ENCODE measurements at places on chromosomes 4 and X.
A peak's percentile ranks its signal among the peaks of the same experiment; 100 is the strongest.

DNA sequence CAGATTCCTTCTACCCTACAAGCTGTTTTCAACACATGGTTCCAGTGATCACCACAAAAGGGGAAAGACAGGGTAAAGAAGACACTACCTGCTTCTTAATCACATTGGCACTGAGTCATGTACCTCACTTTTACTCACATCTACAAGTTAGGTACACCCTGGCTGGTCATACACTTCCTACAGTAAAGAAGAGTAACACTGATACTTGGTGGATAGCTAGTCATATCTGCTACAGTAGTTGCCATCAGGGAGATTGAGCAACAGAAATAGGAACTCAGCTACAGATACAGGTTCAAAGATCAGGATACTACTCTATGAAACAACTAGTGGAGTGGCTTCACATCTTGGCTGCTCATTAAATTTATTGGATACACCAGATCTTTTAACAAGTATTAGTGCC, 105.4 kb upstream of the DIAPH2 start:
- H3K36me3 ChIP-seq: no peaks in the 10 kb centered on the region
- H3K4me1 ChIP-seq: no peaks in the 10 kb centered on the region
- H3K27me3 ChIP-seq: no peaks in the 10 kb centered on the region

GRCh38 chrX:71664889-71665491, 2.4 kb upstream of the LOC101059915 start:
- H3K4me1 ChIP-seq: no peaks in the 10 kb centered on the region
- no peak for DNase-seq
- no peaks in the 10 kb centered on the region for H3K27me3 ChIP-seq
- no peak overlapping the region for H3K4me3 ChIP-seq
- H3K27ac ChIP-seq: no peak overlapping the region

DNA sequence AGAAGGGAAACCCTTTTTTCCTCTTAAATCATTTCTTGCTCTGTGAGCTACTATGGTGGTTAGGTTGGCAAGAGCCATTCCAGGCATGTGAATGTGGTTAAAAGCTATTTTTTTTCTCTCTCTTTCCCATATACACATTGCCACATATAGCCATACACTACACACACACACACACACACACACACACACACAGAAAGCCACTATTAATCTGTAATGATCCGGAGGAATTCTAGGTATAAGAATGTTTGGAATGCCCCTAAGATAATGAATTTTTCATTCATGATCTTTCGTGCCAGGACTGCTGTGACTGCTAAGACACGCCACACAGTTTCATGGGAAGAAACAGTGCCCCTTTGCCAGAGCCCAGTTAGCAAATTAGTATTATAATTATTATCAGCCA, 21.8 kb upstream of the TLL1 start:
- no peaks in the 10 kb centered on the region for H3K27me3 ChIP-seq
- H3K36me3 ChIP-seq: no peaks in the 10 kb centered on the region
- H3K27ac ChIP-seq: no peak overlapping the region
- no peaks in the 10 kb centered on the region for H3K4me1 ChIP-seq

GRCh38 chr4:82436780-82437179, 6.4 kb downstream of the ENOPH1 start:
- H3K4me1 ChIP-seq: peaks cover 21% of the 10 kb centered on the region
- H3K4me3 ChIP-seq: no peak overlapping the region
- no peak for DNase-seq
- H3K27me3 ChIP-seq: no peaks in the 10 kb centered on the region
- H3K27ac ChIP-seq: no peak overlapping the region

- no peaks in the 10 kb centered on the region for H3K4me1 ChIP-seq
- H3K27me3 ChIP-seq: no peaks in the 10 kb centered on the region
- DNase-seq: no peak
These were observed 2317.3 kb downstream of the PCDH7 start for GRCh38 chr4:33037464-33037863.

DNA sequence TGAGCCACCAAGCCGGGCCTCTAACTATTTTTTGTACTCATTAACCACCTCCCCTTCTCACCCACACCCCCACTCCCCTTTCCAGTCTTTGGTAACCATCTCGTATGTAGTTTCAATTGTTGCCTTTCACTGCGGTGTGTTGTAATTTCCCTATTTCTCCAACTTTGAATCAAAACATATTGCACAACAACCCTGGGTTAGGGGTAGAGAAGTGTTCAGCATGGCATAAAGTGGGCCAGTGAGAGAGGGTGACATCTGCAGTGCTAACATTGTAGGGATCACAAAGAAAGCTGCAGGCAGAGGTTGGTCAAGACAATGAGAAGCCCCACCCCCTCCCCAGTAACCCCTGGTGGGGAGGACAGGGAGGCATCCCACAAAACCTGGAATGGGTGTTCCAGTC, 92.7 kb downstream of the SPATA18 start:
- no peak overlapping the region for H3K27ac ChIP-seq
- H3K4me3 ChIP-seq: no peak overlapping the region
- no peaks in the 10 kb centered on the region for H3K36me3 ChIP-seq
- no peaks in the 10 kb centered on the region for H3K4me1 ChIP-seq
- no peak for DNase-seq
- H3K27me3 ChIP-seq: no peaks in the 10 kb centered on the region

DNA sequence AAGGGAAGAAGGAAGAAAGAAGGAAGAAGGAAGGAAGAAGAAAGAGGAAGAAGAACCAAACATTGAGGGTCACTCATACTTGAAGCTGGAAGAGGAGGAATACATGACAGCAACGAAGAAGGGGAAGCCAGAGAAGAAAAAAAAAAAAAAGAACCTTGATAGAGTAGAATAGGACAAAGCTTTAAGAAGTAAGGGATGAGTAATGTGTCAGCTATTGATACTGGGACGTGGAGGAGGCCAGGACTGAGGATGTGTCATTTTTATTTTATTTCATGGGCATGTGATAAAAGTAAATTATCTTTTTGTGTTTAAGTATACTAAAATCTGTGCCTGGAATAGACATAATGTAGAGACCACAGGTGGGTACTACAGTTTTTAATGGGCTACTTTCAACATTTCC, 6.4 kb downstream of the EDA2R start:
- H3K36me3 ChIP-seq: no peaks in the 10 kb centered on the region
- no peak for DNase-seq
- no peak overlapping the region for H3K4me3 ChIP-seq

DNA sequence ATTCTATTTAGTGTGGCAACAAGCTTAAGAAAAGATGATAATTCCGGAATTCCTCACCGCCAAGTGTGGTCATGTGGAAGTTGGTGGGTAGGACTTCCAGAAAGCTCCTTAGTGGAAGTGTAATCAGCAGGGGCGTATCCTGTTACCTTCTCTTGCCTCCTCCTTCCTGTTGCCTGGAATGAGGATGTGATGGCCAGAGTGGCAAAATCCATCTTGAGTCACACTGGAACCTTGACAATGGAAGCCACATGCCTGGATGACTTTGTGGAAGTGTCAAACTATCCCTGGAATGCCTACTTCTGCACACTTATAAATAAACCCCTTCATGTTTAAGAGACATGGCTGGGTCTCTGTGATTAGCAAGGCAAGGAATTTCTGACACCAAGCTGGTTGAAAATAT, 191.0 kb downstream of the PRDM5 start:
- H3K27me3 ChIP-seq: no peaks in the 10 kb centered on the region
- H3K36me3 ChIP-seq: peaks cover 3% of the 10 kb centered on the region
- no peak overlapping the region for H3K4me3 ChIP-seq
- H3K4me1 ChIP-seq: no peaks in the 10 kb centered on the region

DNA sequence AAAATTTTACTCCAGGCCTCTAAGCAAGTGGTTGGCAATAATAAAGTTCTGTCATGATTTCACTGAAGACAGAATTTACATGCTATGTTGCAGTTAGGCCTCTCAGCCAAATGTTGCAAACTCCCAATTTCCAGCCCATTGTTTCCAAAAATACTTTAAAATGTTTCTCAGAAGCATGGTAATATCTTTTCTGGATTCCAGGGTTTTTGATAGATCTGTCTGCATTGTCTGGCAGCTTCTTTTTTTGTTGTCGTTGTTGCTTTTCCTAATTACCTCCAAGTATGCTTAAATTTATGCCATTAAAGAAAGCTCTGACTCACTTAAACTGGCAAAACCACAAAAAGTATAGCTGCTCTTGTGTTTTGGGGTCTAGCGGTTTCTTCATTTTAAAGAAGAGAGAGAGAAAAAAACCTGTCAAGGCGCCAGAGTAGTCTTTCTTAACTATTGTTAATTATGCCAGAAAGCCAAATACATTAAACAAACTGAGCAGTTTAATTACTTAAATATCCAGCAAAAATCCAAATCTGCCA, 97.0 kb downstream of the AGTR2 start:
- DNase-seq: no peak
- H3K4me3 ChIP-seq: no peak overlapping the region
- H3K27ac ChIP-seq: no peak overlapping the region
- no peaks in the 10 kb centered on the region for H3K4me1 ChIP-seq
- no peaks in the 10 kb centered on the region for H3K27me3 ChIP-seq

- peaks cover 29% of the 10 kb centered on the region for H3K4me1 ChIP-seq
- peak; percentile 30 for DNase-seq
- no peaks in the 10 kb centered on the region for H3K36me3 ChIP-seq
- no peaks in the 10 kb centered on the region for H3K27me3 ChIP-seq
- H3K4me3 ChIP-seq: peak overlapping the region; percentile 26
- H3K27ac ChIP-seq: peak overlapping the region; percentile 97
These were observed 1.2 kb downstream of the TMSB4X start for GRCh38 chrX:12975991-12976558.

DNA sequence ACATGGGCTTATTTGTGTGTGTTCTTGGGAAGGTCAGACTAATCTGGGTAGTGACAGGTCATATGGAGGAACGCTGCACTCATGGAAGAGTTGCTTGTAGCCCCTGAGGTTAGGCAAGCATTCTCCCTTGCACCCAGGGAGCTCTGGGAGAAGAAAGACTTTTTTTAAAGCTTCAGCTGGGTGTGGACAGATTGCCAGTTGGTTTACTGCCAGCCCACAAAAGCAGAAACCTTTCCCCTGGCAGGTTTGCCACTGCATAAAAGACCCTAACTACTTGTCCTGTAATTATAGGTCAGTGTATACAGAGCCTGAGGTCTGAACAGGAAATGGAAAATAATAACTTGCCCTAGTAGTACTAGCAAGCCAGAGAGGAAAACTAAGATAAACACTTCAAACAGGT, 7.4 kb upstream of the NFKB1 start:
- no peak overlapping the region for H3K27ac ChIP-seq
- H3K36me3 ChIP-seq: no peaks in the 10 kb centered on the region
- H3K27me3 ChIP-seq: no peaks in the 10 kb centered on the region
- peaks cover 7% of the 10 kb centered on the region for H3K4me1 ChIP-seq
- no peak for DNase-seq

DNA sequence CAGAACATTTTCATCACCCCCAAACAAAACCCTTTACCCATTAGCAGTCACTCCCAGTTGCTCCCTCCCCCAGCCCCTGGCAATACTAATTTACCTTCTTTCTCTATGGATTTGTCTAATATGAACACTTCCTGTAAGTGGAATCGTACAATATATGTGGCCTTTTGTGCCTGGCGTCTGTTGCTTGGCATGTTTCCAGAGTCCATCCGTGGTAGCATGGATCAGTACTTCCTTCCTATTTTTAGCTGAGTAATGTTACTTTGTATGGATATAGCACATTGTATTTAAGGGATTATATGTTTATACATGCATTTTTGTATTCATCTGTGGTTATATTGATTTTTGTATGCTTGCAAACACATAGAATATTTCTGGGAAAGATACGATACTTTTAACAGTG, 48.2 kb downstream of the PPEF1 start:
- no peak for DNase-seq
- no peak overlapping the region for H3K27ac ChIP-seq
- no peaks in the 10 kb centered on the region for H3K27me3 ChIP-seq
- H3K4me1 ChIP-seq: no peaks in the 10 kb centered on the region

DNA sequence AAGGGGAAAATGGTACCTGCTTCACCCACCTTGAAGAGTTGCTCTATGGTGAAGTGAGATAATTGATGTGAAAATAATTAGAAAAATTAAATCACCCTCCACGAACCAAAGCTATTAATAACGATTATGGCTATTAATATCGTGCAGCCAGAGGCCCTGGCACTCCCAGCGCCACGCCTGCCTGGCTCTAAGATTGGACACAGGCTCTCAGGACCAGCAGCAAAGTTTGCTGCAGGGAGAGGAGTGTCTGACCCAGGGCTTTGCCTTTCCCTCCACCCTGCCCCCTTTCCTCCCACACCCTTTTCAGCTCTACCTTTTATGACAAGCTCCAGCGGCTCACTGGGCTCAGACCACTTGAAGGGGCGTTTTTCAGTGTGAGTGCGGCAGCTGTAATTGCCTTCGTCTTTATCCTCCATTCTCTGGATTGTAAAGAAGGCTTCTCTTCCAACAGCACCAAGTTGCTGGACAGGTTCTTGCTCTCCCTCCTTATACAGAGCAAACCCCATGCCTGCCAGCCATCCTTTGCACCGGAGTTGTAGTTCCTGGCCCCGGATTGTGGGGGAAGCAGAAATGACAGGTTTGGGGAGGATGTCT, 11.5 kb downstream of the IGSF1 start:
- H3K4me3 ChIP-seq: no peak overlapping the region
- no peaks in the 10 kb centered on the region for H3K36me3 ChIP-seq
- no peaks in the 10 kb centered on the region for H3K4me1 ChIP-seq
- no peak overlapping the region for H3K27ac ChIP-seq

GRCh38 chr4:134915355-134915754, 713.8 kb upstream of the PABPC4L start:
- no peaks in the 10 kb centered on the region for H3K36me3 ChIP-seq
- H3K27ac ChIP-seq: no peak overlapping the region
- no peaks in the 10 kb centered on the region for H3K27me3 ChIP-seq
- H3K4me1 ChIP-seq: no peaks in the 10 kb centered on the region
- no peak overlapping the region for H3K4me3 ChIP-seq

GRCh38 chr4:180134091-180134866, 2108.9 kb upstream of the TENM3 start:
- H3K36me3 ChIP-seq: no peaks in the 10 kb centered on the region
- DNase-seq: peak; percentile 33
- H3K4me1 ChIP-seq: no peaks in the 10 kb centered on the region
- H3K27me3 ChIP-seq: no peaks in the 10 kb centered on the region
- H3K27ac ChIP-seq: no peak overlapping the region
- H3K4me3 ChIP-seq: no peak overlapping the region

DNA sequence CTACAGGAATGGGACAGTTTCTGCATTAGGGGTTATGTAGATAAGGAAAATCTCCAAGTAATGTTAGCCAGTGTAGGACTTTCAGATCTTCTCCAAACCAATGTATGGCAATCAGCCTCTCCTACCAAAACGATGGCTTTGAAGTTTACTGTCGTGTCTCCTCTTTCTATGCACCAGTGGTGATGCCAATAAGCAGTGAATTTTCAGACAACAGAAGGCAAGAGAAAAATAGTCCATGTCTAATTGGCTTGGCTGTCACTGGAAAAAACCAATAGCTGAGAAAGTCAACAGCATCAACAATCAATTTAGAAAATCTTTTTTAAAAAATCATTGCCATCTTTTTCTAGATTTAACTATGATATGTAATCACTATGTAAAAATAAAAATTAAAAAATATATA, 35.0 kb downstream of the LIMCH1 start:
- H3K4me3 ChIP-seq: no peak overlapping the region
- DNase-seq: no peak
- no peak overlapping the region for H3K27ac ChIP-seq

- no peak overlapping the region for H3K27ac ChIP-seq
- no peak overlapping the region for H3K4me3 ChIP-seq
- peaks cover 35% of the 10 kb centered on the region for H3K4me1 ChIP-seq
- no peaks in the 10 kb centered on the region for H3K27me3 ChIP-seq
These were observed 33.8 kb downstream of the FAM13A start for GRCh38 chr4:89023140-89023539.

- H3K27me3 ChIP-seq: no peaks in the 10 kb centered on the region
- no peaks in the 10 kb centered on the region for H3K4me1 ChIP-seq
- H3K27ac ChIP-seq: no peak overlapping the region
- no peaks in the 10 kb centered on the region for H3K36me3 ChIP-seq
- no peak overlapping the region for H3K4me3 ChIP-seq
These were observed 139.2 kb downstream of the PCDH18 start for GRCh38 chr4:137393044-137393443.
